MG63 (cell line): ENCODE measurements at places on chromosomes 4 and X. TPM values are rescaled to one million over a fixed set of nuclear protein-coding genes. Genes with fewer than 3 reads are reported as not detected.

- DNase-seq = no peak
Measured at GRCh38 chr4:36854554-36854953, 390.0 kb upstream of the NWD2 start.

DNA sequence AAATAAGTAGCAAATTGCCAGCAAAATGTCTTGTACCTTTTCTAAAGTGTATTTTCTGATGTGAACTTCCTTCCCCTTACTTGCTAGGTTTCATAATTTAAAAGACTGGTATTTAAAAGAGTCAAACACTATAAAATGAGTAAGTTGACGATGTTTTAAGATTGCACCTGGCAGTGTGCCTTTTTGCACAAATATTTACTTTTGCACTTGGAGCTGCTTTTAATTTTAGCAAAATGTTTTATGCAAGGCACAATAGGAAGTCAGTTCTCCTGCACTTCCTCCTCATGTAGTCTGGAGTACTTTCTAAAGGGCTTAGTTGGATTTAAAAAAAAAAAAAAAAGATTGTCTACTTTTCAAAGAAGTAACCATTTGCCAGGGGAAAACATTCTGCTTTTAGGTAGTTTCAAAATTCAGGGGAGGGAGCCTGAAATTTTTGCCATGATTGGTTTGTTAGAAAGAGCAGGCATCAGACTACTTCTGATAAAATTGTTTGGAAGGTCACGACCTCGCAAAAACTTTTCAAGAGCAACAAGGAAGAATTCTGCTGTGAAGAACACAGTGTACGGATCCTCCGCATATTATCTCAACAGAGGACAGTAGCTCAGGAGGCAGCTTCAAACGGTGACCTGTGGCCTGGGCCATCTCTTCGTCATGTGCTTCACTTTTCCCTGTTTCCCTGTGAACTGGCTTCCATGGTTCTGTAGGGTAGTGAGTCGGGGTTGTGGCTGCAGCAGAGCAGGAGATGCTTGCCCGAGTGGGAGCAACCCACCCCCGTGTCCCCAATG, 66.1 kb downstream of the CDS1 start:
- no peak for DNase-seq

- DNase-seq = no peak
Measured at GRCh38 chr4:48027653-48028052, 11.1 kb downstream of the NIPAL1 start.

- DNase-seq = peak; percentile 35
Measured at GRCh38 chr4:120692964-120693363, 229.6 kb downstream of the PRDM5 start.

KIF4A gene
- 26.6 and 30.0 TPM in 2 replicates for total RNA-seq

FAM199X gene
- total RNA-seq = 12.7 and 13.3 TPM in 2 replicates

MTTP gene
- not detected in 2 replicates for total RNA-seq

PABPC5 gene
- 1.1 and 3.0 TPM in 2 replicates for total RNA-seq

GRCh38 chr4:71872221-71872620, 88.3 kb upstream of the GC start:
- no peak for DNase-seq

DNA sequence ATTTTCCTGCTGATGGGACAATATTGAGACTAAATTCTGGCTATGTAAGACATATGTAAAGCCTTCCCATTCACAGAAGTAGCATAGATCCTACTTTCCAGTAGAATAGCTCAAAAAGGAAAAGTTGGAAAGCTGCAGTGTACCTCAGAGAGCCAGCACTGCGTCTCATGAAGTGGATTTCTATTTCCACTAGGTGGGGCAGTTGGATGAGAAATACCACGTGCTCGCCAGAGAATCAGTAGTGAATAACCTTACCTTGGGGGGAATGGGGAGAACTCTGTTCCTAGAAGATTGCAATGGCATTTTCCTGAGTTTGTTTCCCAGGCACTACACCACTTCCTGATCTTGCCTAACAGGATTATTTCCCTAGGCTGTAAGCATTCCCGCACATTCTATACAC, 907.1 kb downstream of the FSTL5 start:
- DNase-seq = no peak

GRCh38 chr4:31307029-31307428, 586.9 kb downstream of the PCDH7 start:
- peak; percentile 2 for DNase-seq

DNA sequence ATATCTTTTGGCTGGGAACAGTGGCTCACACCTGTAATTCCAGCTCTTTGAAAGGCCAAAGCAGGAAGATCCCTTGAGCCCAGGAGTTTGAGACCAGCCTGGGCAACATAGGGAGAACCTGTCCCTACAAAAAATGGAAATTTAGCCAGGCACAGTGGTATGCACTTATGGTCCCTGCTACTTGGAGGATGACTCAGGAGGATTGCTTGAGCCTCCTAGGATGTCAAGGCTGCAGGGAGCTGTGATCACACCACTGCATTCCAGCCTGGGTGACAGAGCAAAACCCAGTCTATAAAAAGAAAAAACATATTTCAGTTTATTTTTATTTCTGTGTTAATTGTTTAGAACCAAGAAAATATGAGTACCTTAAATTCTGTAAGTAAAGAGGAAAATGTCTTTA, 123.7 kb downstream of the CBR4 start:
- peak; percentile 53 for DNase-seq

DNA sequence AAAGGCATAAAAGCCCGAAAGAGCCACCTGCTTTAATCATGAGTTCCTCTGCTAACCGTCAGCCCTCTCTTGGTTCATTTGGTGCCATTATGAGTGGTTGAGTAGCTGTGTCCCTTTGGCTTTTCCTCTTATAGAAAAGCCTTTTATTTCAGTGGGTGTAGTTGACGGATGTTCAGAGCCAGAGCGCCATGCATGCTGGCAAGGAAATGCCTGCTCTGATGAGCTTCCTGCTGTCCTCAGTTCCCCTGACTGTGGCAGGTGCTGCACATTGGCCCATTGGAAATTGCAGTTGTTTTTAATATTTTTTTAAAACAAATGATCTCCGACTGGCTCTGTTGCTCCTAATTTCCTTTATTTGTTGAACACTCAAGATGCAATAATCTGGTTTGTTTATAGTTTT, 77.3 kb upstream of the LIMCH1 start:
- DNase-seq = no peak

DNA sequence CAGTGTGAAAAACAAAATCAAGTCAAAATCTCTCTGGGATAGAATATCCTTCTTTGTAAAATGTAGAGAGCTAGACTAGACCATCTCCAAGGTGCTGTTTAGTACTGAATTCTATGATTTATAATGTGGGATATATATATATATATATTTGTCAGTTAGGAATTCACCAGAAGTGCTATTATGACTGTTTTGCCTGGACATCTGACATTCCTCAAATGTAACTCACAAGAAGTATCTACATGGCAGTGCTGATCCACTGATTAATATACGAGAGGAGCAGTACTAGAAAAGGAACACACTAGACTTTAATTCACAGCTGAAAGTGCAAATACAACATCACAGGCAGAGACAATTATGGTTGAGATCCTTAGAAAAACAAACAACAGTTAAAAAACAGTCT, 208.9 kb downstream of the GBA3 start:
- no peak for DNase-seq

CYLC1 gene
- total RNA-seq = not detected in 2 replicates

IL21 gene
- total RNA-seq = not detected in 2 replicates

DNA sequence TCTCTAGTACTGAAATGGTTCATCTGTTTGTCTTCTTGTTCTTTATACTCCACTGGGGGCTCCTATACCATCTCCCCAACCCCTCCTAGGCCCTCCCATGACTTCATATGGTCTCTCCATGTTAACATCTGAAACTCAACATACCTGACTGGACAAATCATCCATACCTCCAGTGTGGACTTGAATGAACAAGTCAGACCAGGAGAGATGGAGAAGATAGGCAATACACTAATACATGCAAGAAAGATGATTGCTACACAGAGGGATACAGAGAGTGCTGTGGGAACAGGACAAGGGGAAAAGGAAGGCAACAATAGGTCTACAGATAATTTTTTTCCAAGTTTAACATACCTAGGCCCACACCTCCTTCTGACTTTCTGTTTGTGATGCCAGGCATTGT, 175.1 kb downstream of the FHIP1A start:
- DNase-seq = no peak

ODAPH gene
- not detected in 2 replicates for total RNA-seq

- peak; percentile 95 for DNase-seq
Measured at GRCh38 chr4:52861879-52862616, at the start of gene RASL11B. Gene RASL11B, plus strand, starts transcription at chr4:52862317. Its CDS starts 191 bp downstream, at chr4:52862508.

DNASE1L1 gene
- total RNA-seq = 20.0 and 21.9 TPM in 2 replicates

USP38 gene
- 5.2 and 9.5 TPM in 2 replicates for total RNA-seq

DNA sequence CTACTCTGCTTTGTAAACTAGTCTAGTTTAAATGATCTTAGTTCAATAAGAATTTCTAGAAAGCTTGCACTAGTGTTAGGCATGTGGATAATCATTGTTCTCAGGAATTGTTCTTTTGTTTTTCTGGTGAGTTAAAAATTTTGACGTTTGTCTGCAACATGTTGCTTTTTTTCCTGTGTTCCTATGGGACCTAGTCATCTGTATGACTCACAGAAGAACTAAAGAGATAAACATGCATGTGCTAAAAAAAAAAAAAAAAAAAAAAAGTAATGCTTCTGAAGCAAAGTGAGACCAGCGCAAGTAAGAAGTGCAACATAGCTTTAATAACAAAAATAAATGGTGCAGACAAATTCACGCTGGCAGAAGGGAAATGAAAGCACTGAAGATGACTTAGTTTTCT, 471.2 kb downstream of the IQCM start:
- no peak for DNase-seq

DNA sequence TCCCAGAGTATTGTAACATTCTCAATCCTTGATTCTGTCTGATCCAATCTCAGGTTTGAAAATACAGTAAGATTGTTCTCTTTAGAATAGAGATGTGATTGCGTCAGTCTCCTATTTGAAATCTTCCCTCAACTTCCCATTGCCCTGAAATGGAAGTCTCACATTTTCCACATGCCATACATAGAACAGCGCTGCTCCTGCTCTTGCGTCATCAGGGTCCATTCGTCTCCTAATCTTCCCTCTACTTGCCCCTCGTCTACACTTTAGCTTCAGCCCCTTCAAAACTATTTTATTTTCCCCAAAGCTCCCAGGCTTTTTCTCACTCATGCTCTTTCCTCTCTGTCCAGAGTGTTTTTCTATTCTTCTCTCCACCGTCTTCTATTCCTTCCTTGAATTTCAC, 301.7 kb upstream of the MAGEB2 start:
- DNase-seq = no peak

DNA sequence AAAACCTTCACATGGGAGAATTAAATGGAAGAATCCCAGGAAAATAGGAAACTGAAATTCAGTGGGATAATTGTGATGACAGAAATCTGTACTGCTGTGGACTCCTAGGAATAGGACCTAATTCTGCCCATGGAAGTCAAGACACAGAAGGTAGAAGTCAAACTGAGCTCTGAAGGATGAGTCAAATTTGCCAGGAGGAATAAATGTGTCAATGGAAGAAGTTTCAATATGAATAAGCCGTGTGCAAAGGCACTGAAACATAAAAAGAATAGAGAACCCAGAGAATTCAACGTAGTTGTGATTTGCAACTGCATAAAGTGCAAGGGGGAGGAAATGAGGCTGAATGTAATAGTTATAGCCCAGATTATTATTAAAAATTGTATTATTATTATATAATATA, 11.6 kb downstream of the ENAM start:
- no peak for DNase-seq

DNA sequence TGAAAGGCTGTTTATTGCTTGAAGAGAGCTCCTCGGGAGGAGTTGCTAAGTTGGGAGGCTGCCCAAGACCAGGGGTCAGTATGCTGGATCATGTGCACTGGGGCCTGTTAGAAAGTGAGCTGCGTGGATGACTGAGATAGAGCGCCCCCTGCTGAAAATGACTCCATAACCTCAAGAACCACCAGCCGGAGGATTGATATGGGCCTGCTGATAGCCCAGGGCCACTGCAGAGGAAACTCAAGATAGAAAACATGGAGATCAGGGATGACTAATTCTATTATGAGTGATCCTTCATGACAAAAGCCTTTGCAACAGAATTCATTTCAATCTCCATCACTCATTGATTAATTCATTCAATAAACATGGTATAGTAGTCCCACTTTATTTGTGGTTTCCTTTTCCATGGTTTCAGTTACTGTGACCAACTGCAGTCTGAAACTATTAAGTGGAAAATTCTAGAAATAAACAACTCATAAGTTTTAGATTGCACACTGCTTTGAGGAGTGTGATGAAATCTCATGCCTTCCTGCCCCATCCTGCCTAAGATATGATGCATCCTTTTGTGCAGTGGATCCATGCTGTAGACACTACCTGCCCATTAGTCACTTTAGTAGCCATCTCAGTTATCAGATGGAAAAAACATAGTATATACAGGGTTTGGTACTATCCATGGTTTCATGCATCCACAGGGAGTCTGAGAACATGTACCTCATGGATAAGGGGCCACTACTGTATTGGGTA, 126.7 kb upstream of the MBNL3 start:
- peak; percentile 9 for DNase-seq

- no peak for DNase-seq
Measured at GRCh38 chr4:79574741-79575451, 166.9 kb upstream of the GK2 start.

- DNase-seq = no peak
Measured at GRCh38 chr4:87442889-87443288, 20.5 kb downstream of the NUDT9 start.

DNA sequence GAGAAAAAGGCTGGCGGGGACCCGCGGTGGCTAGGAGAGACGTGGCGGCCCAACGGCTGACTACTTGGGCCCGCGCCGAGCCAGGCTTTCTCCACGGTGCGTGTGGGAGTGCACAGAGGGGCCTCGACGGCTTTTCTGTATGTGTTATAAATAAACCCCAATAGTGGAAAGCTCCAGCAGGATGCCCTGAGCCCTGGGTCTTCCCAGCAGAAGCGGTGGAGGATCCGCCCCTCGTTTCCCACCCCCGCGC, 268 bp upstream of the PRRG1 start:
- DNase-seq = no peak

GRCh38 chrX:12771445-12772069, 19.7 kb upstream of the PRPS2 start:
- DNase-seq = peak; percentile 55

GRCh38 chr4:68283714-68284113, 38.2 kb upstream of the TMPRSS11B start:
- no peak for DNase-seq

MPC1L gene
- not detected in 2 replicates for total RNA-seq

- DNase-seq = no peak
Measured at GRCh38 chr4:48261281-48261680, 8.4 kb downstream of the TEC start.

DNA sequence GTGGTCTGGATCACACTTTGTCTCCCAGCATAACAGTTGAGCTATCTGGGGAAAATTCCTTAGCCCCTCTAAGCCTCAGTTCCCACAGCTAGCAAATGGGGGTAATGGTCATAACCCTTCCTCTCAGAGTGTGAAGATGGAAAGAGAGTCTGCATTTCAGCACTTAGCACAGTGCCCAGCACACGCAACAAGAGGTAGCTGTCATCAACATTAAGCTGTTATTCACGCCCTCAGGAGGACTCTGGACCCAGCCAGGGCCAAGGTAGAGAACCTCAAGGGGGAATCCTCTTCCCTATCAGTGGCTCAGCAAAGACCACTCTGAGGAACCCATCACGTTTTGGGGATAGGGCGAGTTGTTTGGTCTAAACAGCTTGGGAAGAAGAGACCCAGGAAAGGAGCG, 258.6 kb downstream of the FBXW7 start:
- no peak for DNase-seq
